ENCODE measurements at places on chromosomes 11 and 22. TPM values are rescaled to one million over a fixed set of nuclear protein-coding genes. Genes with fewer than 3 reads are reported as not detected.

DNA sequence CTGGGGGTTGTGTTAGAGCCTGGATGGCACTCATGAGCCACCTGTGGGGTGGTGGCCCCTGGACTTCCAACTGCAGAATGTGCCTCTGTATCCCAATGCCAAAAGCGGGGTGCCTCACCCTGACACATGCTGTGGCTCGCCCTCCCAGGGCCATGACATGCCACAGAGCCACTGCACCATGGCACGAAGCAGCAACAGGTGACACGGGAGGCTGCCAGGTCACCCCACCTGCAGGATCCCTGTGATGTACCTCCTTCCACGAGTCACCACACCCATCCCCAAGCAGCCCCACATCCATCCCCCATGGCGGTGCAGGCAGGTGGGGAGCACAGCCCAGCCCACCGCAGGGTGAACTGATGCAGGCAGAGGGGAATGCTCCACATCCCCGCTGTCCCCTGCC, 14.8 kb downstream of the NECTIN1 start:
- H3K4me3 ChIP-seq, result no peak overlapping the region
- H3K27me3 ChIP-seq, result no peaks in the 10 kb centered on the region
- no peaks in the 10 kb centered on the region for H3K36me3 ChIP-seq
- H3K4me1 ChIP-seq, result no peaks in the 10 kb centered on the region
- H3K27ac ChIP-seq, result no peak overlapping the region

- no peaks in the 10 kb centered on the region for H3K36me3 ChIP-seq
- no peak for DNase-seq
- H3K27ac ChIP-seq, result no peak overlapping the region
Observed at GRCh38 chr22:35963237-35963810, 65.3 kb downstream of the RBFOX2 start.

OR8D1 gene
- total RNA-seq, result not detected

HORMAD2 gene
- total RNA-seq, result not detected
